ENCODE measurements at places on chromosomes 1 and 21. TPM values are rescaled to one million over a fixed set of nuclear protein-coding genes. Genes with fewer than 3 reads are reported as not detected.

PTPN14 gene
- 16.5 TPM for total RNA-seq

DCST1 gene
- total RNA-seq: not detected

SPATC1L gene
- 50.4 TPM for total RNA-seq

PKN2 gene
- total RNA-seq: 12.5 TPM

A3GALT2 gene
- not detected for total RNA-seq

CYP4Z1 gene
- not detected for total RNA-seq

NBPF20 gene
- 0.74 TPM for total RNA-seq

PLCH2 gene
- under 0.01 TPM for total RNA-seq

MIGA1 gene
- total RNA-seq: 5.5 TPM

TSACC gene
- total RNA-seq: 2.2 TPM

SUSD4 gene
- 1.2 TPM for total RNA-seq

CD1C gene
- not detected for total RNA-seq

FBLIM1 gene
- 61.7 TPM for total RNA-seq

TESK2 gene
- total RNA-seq: 3.6 TPM

LAMC1 gene
- 101 TPM for total RNA-seq

VTCN1 gene
- not detected for total RNA-seq

PTGER3 gene
- total RNA-seq: not detected

TRABD2B gene
- total RNA-seq: not detected

DIRAS3 gene
- 3.2 TPM for total RNA-seq

DNAH14 gene
- 7.6 TPM for total RNA-seq

HSD3B1 gene
- total RNA-seq: not detected

KCNK2 gene
- 4.8 TPM for total RNA-seq

ADAM30 gene
- not detected for total RNA-seq

TNFRSF1B gene
- total RNA-seq: 11.9 TPM

RAB3B gene
- total RNA-seq: 15.2 TPM

ETNK2 gene
- 8.3 TPM for total RNA-seq

HMCN1 gene
- total RNA-seq: 0.15 TPM

S100A6 gene
- total RNA-seq: 1,644 TPM

UMODL1 gene
- not detected for total RNA-seq

CD53 gene
- not detected for total RNA-seq

PRAMEF15 gene
- not detected for total RNA-seq

GBP2 gene
- 1.9 TPM for total RNA-seq

SEMA6C gene
- total RNA-seq: 2.1 TPM

SHISA4 gene
- total RNA-seq: 23.6 TPM

RSPO1 gene
- total RNA-seq: 0.17 TPM

LDLRAD1 gene
- not detected for total RNA-seq

ZNF670 gene
- total RNA-seq: 2.0 TPM

KAZN gene
- 2.7 TPM for total RNA-seq

LCA5L gene
- total RNA-seq: 0.17 TPM

LHX8 gene
- total RNA-seq: not detected

APP gene
- 179 TPM for total RNA-seq

KIF21B gene
- 3.3 TPM for total RNA-seq

CLCA1 gene
- not detected for total RNA-seq

ANGPTL3 gene
- total RNA-seq: not detected

CRYBG2 gene
- 1.3 TPM for total RNA-seq

UBE2Q1 gene
- total RNA-seq: 16.6 TPM

WNT2B gene
- 0.74 TPM for total RNA-seq

RGL1 gene
- total RNA-seq: 6.2 TPM

CFAP141 gene
- not detected for total RNA-seq

ECM1 gene
- total RNA-seq: 44.6 TPM

SLC37A1 gene
- 0.74 TPM for total RNA-seq

HMGCS2 gene
- total RNA-seq: not detected

MMP23B gene
- 10.4 TPM for total RNA-seq

MYBPHL gene
- not detected for total RNA-seq

PRR9 gene
- not detected for total RNA-seq

OR2AK2 gene
- total RNA-seq: not detected

SLFNL1 gene
- total RNA-seq: under 0.01 TPM

RPE65 gene
- not detected for total RNA-seq

KRTAP20-3 gene
- total RNA-seq: not detected

PADI6 gene
- not detected for total RNA-seq

Measured in bronchus fibroblast of lung (primary cell).